H7 (cell line): ENCODE measurements at places on chromosomes 2 and 18.
A peak's percentile ranks its signal among the peaks of the same experiment; 100 is the strongest.

GRCh38 chr2:30403592-30404312 lies 43.3 kb upstream of the LCLAT1 start:
- DNase-seq: no peak

DNA sequence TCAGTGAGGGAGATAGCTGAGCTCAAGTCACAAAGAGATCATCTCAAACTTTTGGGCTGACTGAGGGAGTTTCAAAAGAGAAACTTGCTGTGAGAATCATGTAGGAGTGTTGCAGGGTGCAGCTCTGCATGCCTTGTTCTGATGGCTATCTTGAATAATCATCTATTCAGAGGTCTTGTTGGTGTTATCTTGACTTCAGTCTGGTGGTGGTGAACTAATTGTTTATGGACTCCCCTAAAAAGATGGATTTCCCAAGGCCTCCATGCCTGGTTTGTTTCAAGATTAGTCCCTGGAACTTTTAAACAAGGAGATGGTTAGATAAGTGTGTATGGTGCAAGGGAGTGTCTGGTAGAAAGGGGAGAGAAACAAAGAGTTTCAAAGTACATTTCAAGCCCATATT lies 29.8 kb downstream of the SLC39A6 start:
- DNase-seq: no peak

GRCh38 chr2:126359494-126359893 lies 296.5 kb upstream of the GYPC start:
- DNase-seq: peak; percentile 10

DNA sequence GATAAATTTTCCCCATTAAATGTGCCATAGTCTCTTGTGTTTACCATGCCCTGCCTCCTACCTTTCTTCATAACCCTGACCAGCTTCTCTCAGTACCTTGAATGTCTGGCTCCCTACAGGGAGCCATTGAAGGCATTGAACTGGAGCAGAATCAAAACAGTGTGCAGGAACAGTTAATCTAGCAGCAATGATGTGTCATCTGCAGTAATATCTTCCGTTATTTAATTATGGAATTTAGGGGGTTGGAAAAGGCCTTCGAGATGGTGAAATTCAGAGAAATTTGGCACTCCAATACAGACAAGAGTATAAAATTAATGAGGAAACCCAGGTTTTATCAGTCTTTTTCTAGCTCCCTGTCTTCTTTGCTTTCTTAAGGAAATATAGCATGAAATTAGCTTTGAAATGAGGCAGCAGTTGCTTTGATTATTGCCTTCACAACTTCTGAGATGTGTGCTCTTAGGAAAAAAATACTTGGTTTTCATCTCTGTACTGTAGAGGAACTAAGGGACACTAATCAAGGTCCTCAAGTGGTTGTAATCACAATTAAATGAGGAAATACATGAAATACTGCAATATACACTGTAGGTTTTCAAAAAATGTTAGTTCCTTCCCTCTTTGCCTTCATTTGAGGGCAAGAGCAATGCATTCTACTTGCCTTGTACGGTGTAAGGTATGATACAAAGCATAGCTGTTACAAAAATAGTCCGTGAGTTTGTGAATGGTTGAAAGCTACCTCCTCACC lies 369.1 kb downstream of the SETBP1 start:
- no peak for DNase-seq

GRCh38 chr2:126634273-126634861 lies 21.6 kb upstream of the GYPC start:
- DNase-seq: peak; percentile 53

- DNase-seq: no peak
Measured at GRCh38 chr2:104825124-104825865, 28.6 kb upstream of the POU3F3 start.
